Astrocyte (in vitro differentiated cells and primary cell): ENCODE measurements at places on chromosomes 16 and 17.

- peak; percentile 60 for DNase-seq
Measured at GRCh38 chr17:57092171-57092570, 7.1 kb downstream of the AKAP1 start.

GRCh38 chr16:58456193-58456592, 43.8 kb upstream of the NDRG4 start:
- DNase-seq, result peak; percentile 7

GRCh38 chr17:63881935-63882601, at the start of gene GH2:
TSS of gene GH2 (minus strand) at chr17:63881944. CDS start at chr17:63881801, 143 bp downstream.
- no peak for DNase-seq

DNA sequence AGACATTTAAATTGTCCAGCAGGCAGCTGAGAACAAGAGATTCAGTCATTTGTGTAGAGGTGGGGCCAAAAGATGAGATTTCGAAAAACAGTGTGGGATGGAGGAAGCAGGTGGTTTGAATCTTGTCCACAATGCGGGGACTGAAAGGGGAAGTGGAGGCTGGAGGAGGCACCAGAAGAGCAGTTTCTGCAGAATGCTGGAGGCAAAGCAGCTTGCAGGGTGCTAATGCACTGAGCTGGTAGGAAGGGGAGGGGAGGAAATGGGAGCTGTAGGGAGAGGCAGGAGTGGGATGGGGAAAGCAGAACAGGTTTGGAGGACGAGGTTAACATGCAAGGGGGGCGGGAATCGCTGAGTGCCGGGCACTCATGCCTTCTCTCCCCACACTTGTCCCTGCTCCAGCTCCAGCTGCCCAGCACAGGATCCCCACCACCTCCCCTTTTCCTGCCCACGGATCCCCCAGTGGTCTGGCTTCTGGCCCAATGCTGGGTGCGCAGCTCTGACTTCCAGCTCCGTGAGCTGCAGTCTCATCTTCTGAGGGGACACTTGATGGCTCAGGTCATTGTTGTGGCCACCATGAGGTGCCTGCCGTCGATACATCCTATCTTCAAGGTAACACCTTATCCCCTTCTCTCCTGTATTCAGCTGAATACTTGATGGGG, 9.4 kb downstream of the C17orf100 start:
- no peak for DNase-seq

DNA sequence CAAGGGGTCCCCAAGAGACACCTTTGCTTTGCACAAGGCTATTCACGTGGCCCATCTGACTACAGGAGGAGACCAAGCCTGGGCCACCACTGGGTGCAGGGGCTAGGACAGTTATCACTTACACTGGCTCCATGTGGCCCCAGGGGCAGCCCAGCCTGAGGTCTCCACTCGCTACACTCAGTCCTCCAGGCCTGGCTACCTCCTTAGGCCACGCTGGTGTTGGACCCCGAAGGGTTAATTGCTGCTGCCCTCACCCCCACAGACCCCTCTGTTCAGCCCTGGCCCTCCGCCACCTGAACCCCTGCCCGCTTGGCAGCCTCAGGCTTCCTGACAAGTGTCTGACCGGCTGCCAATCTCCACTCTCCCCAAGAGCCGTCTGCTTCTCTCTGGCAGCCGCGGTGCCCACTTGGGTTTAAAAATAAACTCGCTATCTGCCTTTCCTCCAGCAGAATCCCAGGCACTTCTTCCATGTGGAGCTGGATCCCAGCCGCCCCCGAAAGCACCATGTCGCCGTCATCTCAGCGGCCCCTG, 27.8 kb downstream of the ADAM11 start:
- DNase-seq, result no peak

- DNase-seq, result no peak
Measured at GRCh38 chr17:6327007-6327406, 107.9 kb downstream of the AIPL1 start.

DNA sequence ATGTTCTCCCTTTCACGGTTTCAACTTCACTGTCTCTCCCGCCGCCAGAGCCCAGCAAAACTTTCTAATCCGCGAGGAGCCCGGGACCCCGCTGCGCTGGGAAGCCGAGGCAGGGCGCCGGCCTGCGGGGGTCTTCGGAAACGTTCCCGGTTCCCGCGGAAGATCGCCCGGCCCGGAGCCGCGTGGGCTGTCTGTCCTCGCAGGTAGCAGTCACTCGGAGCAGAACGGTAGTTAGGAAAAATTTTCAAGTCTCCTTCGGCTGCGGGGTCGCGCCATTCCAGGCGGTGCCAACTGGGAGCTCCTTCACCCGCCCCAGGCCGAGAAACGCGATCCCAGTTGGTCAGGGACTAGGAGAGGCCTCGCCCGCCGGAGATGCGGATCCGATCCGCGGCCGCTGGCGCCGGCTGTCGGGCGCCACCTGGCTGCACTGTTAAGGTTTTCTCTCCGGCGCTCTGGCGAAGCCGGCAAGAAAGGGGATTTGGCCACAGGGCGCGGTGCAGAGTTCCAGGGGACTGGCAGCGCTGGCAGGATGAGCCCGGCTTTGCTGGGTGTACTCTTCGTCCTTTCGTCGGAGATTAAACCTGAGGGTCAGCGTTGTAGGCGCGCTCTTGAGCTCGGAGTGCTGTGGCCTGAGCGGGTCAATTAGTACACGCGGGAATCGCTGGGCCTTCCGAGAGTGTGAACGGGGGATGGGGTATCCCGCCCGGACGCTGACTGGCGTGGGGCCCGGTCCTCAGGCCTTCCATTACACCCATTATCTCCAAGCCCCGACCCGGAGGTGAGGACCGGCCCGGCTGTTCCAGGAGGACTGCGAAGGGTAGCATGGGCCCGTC, 135.4 kb downstream of the KCNJ12 start:
- peak; percentile 61 for DNase-seq

DNA sequence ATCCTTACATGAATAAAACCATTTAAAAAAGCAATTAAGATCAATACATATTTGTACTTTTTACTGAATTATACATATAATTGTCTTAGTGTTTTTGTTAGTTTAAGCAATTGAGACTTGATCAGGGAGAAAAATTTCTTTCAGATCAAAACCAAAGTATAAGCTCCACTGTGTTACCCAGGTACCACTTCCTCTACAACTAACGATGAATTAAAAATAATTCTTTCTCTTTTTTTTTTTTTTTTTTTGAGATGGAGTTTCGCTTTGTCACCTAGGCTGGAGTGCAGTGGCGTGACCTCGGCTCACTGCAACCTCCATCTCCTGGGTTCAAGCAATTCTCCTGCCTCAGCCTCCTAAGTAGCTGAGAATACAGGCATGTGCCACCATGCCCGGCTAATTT, 6.8 kb downstream of the FBXO47 start:
- DNase-seq, result no peak

- no peak for DNase-seq
Measured at GRCh38 chr17:29595943-29596774, 3.2 kb downstream of the ANKRD13B start.
